ENCODE measurements at places on chromosomes 4 and X.

GRCh38 chrX:30141966-30142365 lies 73.4 kb upstream of the MAGEB2 start:
- DNase-seq = peak; percentile 2

DNA sequence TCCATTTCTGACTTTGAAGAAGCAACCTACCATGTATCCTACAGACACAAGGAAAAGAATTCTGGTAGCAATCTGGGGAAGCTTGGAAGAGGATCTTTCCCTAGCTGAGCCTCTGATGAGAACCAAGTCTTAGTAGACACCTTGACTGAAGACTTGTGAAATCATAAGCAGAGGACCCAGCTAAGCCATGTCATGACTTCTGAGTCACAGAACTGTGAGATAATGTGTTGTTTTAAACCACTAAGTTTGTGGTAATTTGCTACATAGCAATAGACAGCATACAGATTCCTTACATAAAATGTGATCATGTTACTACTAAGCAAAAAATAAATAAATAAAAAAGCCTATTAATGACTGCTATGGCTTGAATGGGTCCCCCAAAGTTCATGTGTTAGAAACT lies 71.3 kb upstream of the ANKRD50 start:
- no peak for DNase-seq

DNA sequence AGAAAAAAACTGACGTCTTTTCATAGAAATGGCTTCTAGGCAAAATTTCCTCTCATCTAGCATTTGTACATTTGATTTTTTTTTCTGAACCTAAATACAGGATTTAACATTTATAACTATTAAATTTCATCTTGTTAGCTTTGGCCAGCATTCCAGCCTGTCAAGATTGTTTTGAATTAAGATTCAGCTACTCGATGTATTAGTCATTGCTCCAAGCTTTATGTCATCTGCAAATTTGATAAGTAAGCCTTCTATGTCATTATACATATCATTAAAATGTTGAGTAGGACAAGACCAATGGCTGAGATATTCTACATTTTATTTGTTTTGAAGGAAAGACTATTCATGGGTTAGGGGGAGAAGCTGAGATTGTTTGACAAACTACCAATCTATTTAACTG lies 46.7 kb downstream of the DDX53 start:
- no peak for DNase-seq

GRCh38 chrX:150635952-150636351 lies 57.2 kb upstream of the MTMR1 start:
- DNase-seq = no peak

DNA sequence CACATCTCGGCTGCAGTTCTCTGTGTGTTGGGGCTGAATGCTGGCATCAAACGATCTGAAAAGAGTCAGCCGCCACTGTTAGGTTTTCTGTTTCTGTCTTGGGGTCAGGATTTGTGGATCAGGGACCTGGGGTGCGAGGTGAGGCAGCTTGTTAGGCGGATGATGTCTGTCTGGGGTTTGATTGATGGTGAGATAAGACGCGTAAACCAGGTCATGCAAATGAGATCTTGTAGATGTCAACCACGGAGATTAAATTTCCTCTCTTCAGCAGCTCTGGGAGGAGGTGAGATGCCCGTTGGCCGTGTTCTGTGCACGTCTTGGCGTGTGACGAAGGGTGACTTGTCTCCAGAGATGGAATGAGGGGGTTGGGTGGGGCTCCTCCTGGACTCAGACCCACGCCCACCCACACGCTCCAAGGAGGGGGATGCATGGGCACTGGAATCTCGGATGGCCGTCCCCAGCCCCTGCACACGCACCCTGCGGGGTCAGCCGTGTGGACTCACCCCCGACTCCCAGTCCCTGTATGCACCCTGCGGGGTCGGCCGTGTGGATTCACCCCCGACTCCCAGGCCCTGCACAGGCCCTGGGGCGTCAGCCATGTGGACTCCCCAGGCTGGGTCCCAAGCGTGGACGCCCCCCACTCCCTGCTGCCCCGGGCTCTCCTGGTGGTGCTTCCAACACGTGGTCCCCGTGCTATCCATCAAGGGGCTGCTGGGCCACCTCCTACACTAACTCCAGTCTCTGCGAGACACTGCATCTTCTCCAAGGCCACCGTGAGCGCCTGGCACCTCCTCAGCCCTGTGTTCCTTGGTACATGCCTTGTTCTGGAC lies 16.0 kb upstream of the UVSSA start:
- no peak for DNase-seq

DNA sequence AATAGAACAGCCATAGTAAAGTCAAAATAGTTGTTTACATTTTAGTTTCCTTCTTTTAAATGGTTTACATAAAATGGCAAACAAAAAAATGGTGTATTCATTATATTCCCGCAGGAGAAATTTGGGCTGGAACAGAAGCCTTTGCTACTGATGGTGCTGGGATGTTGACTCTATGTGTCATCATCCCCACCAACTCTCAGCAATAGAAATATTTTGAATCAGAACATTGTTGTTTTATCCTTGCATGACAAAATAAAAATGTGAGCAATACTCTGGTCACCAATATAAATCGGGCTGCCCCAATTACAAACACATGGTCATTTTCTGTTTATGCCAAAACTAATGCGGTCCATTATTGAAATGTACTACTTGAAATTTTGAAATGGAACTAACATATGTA lies 1131.6 kb upstream of the PCDH7 start:
- no peak for DNase-seq

Measured in NCI-H1105 (cell line).